ENCODE measurements at places on chromosomes 13 and 19.

- DNase-seq: no peak
Measured at GRCh38 chr19:41303954-41304353, 6.0 kb upstream of the CCDC97 start.

GRCh38 chr13:44146138-44146537, 227.5 kb upstream of the SERP2 start:
- DNase-seq: no peak

DNA sequence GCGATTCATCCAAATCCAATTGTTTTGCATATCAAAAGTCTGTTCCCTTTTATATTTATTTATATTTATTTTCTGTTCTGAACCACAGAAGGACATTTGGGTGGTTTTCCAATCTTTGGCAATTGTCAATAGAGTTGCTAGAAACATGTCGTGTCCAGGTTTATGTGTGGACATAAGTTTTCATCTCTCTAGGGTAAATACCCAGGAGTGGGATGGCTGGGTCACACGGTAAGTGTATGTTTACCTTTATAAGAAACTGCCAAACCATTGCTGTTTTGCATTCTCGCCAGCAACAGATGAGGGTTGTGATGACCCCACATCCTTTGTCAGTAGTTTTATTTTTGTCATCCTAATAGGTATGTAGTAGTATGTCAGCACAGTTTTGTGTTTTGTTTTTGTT, 12.5 kb downstream of the AP1M1 start:
- no peak for DNase-seq

DNA sequence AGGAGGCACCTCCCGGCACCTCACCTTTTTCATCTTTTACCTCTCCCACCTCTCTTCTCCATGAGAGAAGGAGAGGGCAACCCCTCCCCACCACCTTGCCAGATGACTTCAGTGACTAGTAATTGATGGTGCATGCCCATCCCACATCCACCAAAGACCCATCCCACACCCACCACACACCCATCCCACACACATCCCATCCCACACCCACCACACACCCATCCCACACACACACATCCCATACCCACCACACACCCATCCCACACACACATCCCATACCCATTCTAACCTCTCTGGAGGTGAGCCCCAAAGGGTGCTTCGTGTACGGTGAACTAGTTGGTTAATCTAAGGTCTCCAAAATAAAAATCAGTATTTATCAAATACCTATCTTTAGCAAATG, 44.7 kb downstream of the STK24 start:
- DNase-seq: no peak

DNA sequence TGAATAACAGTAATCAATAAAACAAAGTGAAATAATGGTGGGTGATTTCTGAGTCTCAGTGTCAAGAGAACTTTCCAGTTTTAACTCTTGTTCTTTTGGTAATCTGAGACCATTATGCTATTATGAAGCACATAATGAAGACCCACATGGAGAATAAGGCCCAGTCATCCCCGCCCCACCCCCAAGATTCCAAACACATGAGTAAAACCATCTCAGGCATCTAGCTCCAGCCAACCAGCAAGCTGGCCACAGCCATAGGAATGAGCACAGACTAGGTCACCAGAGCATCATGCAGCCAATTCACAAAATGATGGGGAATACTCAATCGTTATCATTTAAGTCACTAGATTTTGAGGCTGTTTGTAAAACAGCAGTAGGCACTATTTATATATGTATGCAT, 1769.0 kb upstream of the PCDH20 start:
- DNase-seq: peak; percentile 5

DNA sequence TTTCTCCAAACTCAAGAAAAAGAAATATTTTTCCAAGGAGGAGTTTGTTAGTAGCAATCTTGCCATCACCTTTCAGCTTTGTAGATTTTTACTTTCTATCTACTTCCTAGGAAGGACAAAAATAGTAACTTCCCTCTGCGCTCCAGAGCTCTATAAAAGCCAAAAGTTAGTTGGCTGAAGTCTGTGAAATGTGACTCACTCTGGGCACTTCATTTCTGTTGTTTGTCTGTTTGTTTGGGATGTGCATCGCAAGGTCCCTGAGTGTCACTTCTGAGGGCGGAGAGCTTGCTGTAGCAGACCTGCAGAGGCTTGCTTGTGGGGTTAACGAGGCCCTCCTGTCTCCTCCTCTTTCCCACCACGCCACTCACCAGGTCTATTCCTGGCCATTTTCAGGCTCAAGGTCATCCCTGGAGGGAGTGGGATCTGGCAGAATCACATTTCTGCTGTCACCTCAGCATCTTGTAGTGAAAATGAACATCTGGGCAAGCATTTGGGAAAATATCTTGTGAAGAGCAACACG, 307.6 kb downstream of the GPC6 start:
- no peak for DNase-seq

- DNase-seq: no peak
Measured at GRCh38 chr19:55811340-55811739, 20.5 kb downstream of the NLRP11 start.

- DNase-seq: peak; percentile 29
Measured at GRCh38 chr19:39502640-39503417, 4.1 kb downstream of the DLL3 start.

GRCh38 chr13:40333226-40333625, 333.2 kb downstream of the FOXO1 start:
- DNase-seq: peak; percentile 94

DNA sequence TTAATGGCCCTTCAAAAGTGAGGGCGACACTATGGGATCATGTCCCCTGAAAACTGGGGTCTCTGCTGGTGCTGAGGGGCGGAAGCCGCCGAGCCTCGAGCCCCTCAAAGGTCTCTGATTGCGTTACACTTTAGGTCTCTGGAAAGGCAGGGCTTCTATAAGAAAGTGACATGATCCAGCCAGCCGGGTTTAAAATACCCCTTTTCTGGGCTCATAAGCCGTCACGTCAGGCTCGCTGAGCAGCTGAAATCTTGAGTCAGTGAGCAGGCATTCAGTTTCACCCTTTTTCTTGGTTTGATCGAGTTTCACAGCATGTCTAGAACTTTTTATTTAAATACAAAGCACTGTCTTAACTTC, 600 bp upstream of the HMGB1 start:
- DNase-seq: peak; percentile 28

- no peak for DNase-seq
Measured at GRCh38 chr13:64052521-64052920, 2636.9 kb upstream of the PCDH20 start.

GRCh38 chr13:30647420-30647819, 29.7 kb downstream of the USPL1 start:
- DNase-seq: no peak

DNA sequence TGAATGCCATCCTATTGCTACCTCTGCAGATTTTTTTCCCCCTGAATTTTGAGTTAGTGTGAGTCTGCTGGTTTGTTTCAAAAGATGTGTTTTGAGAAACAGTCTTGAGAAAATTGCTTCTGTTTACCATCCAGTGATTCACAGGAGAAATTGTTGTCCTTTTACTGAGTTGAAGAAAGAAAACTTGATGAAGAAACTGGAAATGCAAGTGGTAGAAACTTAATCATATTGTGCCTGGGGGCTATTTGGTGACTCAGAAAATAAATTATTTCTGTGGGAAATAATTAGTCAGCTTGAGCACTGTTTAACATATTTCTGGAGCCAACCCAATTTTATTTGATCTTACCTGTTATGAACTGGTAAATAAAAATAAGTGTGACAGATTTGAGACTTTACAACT, 35.4 kb downstream of the PAN3 start:
- peak; percentile 95 for DNase-seq

- no peak for DNase-seq
Measured at GRCh38 chr19:23343434-23344010, 51.7 kb downstream of the ZNF91 start.

DNA sequence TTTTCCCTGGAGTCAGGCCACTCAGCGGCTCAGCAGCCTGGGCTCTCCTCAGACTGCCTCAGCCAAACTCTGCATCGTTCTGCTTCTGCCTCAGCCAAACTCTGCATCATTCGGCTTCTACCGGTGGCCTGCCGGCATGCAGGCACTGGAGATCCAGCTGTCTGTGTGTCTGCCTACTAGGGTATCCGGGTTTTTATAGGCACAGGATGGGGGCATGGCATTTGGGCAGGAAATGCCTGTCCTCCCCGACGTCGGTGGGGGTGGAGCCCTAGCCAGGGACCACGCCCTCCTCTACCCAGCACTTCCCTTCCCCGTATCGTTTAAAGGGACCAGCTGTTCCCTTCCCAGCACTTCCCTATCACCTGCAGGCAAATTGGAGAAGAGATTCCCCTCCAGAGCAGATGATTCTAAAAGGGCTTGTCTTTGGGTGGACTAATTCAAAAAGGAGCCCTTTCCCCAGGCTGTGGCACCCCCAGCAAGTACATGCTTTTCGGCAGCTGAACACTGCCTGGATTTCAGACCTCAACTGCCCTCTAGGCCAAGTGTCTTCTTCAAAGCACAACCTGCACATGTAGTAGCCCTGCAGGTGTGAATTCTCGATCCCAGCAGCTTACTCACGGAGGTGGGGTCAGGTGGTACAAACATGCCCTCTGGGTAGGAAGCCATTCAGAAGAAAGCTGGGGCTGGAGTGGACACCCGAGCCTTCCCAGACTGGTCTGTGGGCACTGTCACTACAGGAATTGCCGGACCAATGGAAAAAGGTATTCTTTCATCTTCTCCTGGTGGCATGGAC, 25.4 kb upstream of the GPR12 start:
- no peak for DNase-seq

DNA sequence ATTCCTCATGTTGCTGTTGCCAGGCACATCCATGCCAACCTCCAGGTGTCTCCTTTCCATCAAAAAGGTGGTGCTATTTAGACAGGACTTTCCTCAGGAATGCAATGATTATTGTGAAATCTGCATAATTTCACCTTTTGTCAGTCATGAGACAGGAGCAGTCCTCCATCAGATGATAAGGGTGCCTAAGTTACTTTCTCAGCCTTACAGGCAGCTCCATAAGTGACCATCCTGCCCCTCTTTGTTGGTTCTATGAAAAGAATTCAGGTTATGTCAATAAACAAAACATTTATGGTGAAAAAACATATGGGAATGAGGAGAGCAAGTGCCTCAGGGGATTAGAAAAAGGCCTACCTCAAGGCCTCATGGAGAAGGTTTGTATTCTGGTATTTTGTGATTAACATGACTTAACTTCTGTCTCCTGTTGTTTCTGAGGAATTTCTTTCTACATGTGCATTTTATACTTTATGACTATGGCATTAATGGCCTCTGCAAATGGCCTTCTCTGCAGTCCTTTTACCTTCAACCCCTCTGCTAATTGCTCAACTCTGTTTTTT, 110.3 kb upstream of the DIAPH3 start:
- DNase-seq: peak; percentile 28

DNA sequence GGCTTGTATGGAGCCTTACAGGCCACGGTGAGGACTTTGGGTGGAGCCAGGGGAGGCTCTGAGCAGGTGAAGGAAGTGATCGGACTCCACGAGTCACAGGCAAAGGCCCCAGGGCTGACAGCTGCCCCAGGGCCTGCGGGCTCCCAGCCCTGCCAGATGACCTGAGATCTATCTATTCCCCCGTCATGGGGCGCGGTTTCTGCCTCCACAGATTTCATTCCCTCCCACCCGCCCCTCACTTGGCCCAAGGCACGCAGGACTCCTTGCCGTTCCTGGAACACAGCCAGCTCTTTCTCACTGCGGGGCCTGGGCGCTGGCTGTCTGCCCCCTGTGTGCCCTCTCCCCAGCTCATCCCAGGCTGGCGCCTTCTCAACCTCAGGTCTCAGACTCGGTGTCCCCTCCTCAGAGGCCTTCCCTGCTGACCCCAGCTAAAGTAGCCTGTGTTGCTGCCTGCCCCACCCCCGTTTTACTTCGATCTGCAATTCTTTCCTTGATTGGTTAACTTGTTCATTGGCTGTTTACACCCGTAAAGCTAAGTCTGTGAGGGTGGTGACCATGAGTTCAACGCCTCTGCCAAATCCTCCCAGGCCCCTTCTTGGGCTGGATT, 13.9 kb upstream of the PAK4 start:
- peak; percentile 18 for DNase-seq

- no peak for DNase-seq
Measured at GRCh38 chr19:21147540-21147939, 5.7 kb downstream of the ZNF431 start.

DNA sequence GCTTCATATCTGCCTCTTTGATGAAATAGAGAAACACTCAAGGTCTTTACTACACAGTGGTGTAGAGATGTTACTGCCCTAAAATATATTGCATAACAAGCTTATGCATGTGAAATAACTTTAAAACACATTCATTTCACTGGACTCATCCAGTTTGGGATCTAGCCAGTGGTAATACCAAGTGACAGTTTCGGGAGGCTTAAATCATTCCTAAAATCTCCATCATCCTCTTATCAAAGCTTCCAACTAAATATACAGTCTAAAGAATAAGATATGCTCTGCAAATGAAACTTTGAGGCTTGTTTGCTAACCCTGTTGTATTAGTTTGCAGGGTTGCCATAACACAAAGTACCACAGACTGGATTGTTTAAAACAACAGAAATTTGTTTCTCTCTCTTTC, 52.8 kb downstream of the THSD1 start:
- DNase-seq: peak; percentile 17

GRCh38 chr13:48477191-48477855, 55.6 kb downstream of the RCBTB2 start:
- DNase-seq: no peak

DNA sequence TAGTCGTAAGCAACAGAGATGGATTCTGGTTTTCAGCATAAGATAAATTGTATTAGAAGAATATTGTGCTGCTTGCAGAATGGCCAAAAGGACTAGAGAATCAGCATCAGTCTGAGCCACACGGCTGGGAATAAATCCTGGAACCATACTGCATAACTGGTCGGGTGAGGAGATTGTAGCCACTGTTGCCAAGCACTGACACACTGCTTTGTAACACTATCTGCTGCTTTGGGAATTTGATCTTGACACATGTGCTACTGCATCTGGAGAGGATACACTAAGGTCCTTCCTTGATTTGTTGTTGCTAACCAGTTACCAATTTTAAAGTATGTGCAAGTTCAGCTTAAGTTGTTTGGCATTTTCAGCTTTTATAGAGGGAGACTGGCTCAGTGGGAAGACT, 1.9 kb downstream of the HNRNPA1L2 start:
- peak; percentile 39 for DNase-seq

GRCh38 chr19:49852631-49853126, 1.7 kb downstream of the PTOV1 start:
- no peak for DNase-seq

GRCh38 chr13:99433543-99434075, 67.7 kb upstream of the TM9SF2 start:
- no peak for DNase-seq

GRCh38 chr19:19655051-19655594, 8.4 kb downstream of the ATP13A1 start:
- DNase-seq: no peak

- DNase-seq: no peak
Measured at GRCh38 chr19:8618751-8619150, 8.2 kb upstream of the ADAMTS10 start.

GRCh38 chr19:38183251-38183897, 40.6 kb downstream of the DPF1 start:
- DNase-seq: no peak
